ENCODE measurements at places on chromosomes 2 and 18.

DNA sequence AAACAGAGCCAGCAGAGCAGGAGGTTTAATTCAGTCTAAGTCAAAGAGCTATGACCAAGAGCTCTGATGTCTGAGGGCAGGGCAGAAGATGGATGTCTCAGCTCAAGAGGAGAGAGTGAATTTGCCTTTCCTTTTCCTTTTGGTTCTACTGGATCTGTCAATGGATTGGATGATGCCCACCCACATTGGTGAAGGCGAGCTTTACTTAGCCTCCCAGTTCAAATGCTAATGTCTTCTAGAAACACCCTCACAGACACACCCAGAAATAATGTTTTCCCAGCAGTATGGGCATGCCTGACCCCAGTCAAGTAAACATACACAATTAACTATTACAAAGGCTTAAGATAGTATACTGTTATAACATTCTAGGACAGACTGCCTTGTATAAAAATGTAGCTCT, 236.3 kb upstream of the NRXN1 start:
- DNase-seq = no peak

- DNase-seq = no peak
Measured at GRCh38 chr2:69789772-69790600, 39.5 kb upstream of the GMCL1 start.

DNA sequence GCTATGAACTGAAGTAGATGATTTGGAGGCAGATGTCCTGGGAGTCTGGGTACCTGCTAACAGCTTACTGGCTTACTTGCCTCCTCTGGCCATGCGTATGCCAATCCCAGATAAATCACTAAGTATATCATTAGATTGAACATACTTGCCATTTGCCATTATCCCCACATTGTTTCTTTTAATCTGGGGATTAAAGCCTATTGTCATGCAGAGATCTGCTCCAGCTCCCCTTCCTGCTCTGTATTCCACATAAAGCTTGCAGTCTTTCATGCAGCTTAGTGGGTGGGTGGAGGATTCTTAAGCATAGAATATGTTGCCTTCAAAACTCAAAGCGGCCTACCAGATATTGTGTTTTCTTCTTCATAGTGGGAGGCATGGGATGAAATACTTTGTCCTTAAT, 311.8 kb upstream of the MMADHC start:
- DNase-seq = no peak

- no peak for DNase-seq
Measured at GRCh38 chr2:20577495-20578235, 73.2 kb downstream of the HS1BP3 start.

DNA sequence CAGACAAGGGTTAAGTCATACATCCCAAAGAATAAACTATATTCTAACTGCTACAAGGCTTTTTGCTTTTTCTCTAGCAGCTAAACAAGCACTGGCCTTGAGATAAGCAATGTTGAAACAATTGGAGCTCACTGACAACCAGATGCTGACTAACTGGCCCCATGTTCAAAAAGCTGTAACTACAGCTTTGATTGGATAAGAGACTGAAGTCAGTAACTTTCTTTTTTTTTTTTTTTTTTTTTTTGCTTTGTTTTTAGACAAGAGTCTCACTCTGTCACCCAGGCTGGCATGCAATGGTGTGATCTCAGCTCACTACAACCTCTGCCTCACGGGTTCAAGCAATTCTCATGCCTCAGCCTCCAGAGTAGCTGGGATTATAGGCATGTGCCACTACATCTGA, 45.4 kb upstream of the TMEM163 start:
- DNase-seq = no peak

GRCh38 chr2:152647552-152647951, 69.7 kb downstream of the PRPF40A start:
- DNase-seq = no peak

- DNase-seq = no peak
Measured at GRCh38 chr18:39453356-39453755, 1887.8 kb upstream of the CELF4 start.

- no peak for DNase-seq
Measured at GRCh38 chr2:101089419-101089818, 61.8 kb downstream of the TBC1D8 start.

DNA sequence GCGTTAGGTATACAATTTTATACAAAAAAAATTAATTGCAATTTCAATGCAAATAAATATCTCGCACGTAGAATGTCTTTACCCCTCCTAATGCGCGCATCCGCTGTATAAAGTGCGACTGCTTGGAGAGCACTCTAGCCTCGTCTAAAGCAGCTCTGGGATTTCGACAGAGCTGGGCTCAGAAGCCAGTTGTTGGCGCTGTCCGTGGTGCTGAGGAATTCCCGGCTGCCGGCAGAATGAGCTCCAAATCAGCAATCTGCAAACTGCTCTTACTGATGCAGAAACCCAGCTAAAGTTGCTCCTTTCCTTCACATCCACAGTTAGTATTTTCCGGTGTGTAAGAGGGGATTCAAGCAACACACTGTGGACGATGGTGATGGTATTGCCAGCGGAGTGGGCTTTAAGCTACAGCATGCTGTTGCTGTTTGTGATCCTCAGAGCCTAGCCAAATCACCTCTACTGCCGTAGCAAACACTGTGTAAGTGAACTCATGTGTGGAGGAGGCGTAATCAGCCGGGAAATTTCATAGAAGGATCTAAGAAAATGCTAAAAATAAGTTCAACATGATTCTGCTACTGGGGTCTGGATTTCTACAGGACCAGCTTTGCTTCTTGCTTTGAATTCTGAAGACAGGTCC, at the start of gene VWC2L:
TSS of gene VWC2L (plus strand) at position 137 of the 637 bp plus-strand sequence. CDS start 3,140 bp downstream, outside the sequence.
- DNase-seq = peak; percentile 2

DNA sequence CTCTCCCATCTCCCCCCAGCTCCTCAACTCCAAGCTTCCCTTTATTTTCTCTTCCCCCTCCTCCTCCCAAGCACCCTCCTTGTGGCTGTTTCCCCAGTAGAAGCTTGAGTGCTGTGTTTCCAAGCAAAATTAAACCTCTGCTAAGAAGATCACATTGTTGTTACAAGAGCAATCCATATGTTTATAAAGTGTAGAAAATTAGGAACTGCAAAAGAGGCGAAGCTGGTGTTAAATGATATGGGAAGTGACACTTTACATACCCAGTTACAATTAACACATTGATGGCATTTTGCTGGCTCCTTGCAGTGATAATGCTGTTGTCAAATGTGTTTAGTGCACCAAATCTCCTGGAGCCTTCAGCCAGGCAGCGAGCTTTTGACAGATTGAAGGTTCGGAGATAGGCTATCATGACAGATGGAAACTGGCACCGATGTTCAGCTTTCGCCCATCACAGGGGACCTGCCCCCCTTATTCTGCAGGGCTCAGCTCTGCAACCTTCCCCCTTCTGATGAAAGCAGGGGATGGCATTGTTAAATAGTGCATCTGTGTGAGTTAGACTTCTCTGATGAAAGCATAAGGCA, 259.8 kb upstream of the ATP5MC3 start:
- no peak for DNase-seq

- no peak for DNase-seq
Measured at GRCh38 chr2:45882707-45883602, 231.5 kb downstream of the PRKCE start.

GRCh38 chr18:23173912-23174311, 38.6 kb downstream of the CABLES1 start:
- no peak for DNase-seq

DNA sequence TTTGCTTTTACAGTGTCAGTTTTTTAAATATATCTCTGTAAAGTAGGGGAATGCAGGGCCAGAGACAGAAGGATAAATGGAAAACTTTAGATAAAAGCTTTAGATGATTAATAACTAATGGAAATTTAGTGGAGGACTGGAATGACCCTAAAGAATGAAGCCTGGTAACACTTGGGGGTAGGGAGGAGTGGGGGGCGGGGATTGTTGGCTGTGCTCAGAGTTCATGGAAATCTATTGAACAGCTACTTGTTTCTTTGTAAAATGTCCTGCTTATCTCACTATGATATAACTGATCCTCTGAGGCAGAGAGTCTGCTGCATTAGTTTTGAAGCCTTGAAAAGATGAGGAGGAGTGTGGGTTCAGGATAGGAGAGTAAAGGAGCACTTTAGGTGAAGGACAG, 90.5 kb downstream of the TMEM185B start:
- DNase-seq = no peak

DNA sequence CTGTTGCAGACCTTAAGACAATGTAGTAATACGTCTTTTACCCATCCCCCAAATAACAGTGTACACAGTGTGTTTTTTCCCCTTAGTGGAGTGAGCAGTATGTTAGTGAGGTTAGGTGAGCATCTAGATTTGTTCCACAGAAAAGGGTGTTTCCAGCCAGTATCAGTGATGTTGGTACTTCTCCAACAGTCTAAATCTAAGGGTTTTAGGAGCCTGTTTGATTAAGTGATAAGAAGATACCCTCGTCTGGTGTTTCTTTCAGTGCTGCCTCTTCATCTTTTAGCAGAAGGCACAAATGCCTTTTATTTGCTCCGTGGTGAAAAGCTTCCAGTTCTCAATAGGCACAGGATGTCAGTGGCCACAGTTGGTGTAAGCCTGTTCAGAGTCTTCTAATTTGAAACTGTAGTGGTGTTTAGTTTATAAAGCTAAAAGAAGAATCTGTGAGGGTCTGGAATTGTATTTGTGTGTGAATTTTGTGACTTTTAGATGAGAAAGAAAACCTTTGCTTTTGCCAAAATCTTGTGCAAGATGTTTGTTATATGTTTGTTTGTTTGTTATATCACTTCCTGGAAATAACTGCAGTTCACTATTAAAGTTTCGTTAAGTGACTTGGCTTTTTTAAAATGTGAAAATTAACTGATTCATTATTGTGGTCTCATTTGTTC, 71.2 kb downstream of the MAP4K4 start:
- DNase-seq = no peak

DNA sequence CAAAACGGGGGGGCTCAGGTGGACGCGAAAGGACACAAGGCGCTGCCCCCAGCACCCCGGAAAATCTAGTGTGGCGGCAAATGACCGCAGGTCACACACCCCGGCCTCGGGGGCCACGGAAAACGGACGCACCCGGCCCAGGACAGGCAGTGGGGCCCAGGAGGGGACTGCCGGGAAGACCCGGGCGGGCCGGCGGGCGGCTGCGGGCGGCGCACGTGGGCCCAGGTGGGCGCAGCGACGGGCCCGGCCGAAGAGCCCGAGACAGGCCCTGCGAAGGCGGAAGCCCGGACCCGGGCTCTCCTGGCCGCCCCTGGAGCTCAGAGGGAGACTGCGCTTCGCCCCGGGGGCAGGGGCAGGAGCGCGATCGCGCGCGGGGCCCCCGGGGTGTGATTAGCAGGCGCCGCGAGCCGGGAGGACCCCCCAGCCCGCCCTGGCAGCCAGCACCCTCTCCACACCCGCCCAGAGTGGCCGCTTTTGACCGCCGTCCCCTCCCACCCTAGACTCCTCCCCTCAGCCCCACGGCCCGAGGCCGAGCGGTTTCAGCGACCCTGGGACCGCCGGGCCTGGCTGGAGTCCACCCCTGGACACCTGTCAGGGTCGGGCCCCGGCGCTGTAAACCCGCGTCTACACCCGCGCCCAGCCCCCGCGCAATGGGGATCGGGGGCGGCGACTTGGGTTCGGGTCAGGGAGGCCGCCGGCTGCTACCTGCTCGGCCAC, 773 bp downstream of the MBP start:
- no peak for DNase-seq

- no peak for DNase-seq
Measured at GRCh38 chr2:217753460-217754200, 249.2 kb downstream of the TNS1 start.

DNA sequence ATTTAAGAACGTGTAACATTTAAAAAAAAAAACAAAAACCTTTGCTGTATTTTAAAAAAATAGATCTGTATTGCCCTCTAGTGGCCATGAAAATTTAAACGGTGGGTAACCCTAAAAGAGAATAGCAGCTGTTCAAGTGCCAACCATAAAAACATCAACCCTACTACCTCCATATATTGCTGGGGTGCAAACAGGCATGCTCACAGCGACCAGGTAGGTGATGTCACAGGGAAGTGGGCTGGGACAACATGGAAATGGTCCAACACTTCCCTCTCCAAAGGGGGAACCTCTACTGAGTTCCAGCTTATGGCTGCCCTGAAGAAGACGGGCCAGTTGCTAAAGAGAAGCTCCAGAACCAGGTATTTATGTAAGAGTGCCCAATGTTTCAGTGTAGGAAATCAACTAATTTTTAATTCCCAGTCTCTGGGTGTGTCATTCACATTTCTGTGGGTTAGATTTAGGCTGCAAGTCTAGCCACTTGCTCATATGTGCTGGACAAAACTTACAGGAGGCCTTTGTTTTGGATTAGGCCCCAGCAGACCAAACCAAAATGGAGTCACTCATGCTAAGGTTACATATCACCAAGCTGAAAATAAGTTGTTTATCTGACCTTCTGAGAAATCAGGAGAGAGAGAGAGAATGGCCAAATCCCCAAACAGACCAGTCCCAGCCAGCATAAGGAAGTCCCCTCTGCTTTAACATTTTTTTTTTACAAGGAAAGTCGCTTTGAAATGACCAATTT, 54.5 kb downstream of the SKA1 start:
- DNase-seq = no peak

DNA sequence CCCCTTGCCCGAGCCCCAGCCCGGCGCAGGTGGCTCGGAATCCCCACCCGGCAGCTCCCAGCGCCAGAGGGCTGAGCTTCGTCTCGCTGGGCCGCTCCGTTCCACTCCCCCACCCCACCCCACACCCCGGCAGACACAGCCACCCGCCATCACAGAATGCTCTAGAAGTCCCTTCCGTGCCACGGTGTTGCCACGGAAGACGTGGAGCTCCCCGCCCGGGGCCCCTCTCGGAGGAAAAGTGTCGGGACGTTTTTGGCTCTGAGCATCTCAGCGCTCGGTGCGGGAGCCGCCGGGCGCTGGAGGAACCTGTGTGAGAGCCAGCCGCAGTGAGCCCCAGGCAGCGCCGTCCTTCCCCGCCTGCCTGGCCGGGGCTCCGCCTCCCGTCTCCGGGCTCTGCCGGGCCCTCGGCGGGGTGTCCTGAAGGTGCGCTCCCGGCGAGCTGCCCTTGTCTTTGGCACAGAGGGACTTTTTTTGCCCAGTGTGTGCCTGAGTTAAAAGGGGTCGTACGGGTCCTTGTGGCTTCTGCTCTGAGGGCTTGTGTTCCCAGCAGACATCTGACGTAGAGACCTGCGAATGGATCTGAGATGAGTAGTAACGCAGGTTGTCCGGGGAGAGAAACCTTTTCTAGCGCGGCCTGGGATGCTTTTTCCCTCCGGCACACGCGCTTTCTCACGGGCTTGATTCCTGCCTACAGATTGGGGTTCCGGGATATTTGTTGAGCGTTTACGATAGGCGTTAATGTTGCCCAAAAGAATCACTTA, 1.8 kb downstream of the ZCCHC2 start:
- peak; percentile 37 for DNase-seq

DNA sequence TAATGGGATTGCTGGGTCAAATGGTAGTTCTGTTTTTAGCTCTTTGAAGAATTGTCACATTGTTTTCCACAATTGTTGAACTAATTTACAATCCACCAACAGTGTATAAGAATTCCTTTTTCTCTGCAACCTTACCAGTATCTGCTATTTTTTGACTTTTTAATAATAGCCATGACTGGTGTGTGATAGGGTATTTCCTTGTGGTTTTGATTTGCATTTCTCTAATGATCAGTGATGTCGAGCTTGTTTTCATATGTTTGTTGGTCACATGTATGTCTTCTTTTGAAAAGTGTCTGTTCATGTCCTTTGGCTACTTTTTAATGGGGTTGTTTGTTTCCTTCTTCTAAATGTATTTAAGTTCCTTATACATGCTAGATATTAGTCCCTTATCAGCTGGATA, 322.3 kb downstream of the CDH2 start:
- no peak for DNase-seq

Measured in stimulated activated CD4-positive, alpha-beta T cell treated with anti-CD3 and anti-CD28 coated beads, Interleukin-12 subunit alpha, Interleukin-12 subunit beta, amount 100 ng/mL, for 24 hours (primary cell).